ENCODE measurements at places on chromosomes 1 and 21. TPM values are rescaled to one million over a fixed set of nuclear protein-coding genes. Genes with fewer than 3 reads are reported as not detected.

CACHD1 gene
- 2.1 TPM for total RNA-seq

NT5C1A gene
- not detected for total RNA-seq

KCNA2 gene
- total RNA-seq: under 0.01 TPM

RCOR3 gene
- 14.0 TPM for total RNA-seq

RAB3B gene
- total RNA-seq: 9.6 TPM

NUDT4B gene
- 5.5 TPM for total RNA-seq

NEK2 gene
- 0.26 TPM for total RNA-seq

CELSR2 gene
- 0.63 TPM for total RNA-seq

RGS13 gene
- not detected for total RNA-seq

KRTAP25-1 gene
- total RNA-seq: not detected

CROCC gene
- total RNA-seq: 16.5 TPM

SHISAL2A gene
- not detected for total RNA-seq

LCE2B gene
- not detected for total RNA-seq

TMEM125 gene
- not detected for total RNA-seq

Data from bronchial smooth muscle cell (primary cell).